Activated CD4-positive, alpha-beta T cell treated with anti-CD3 and anti-CD28 coated beads, Interleukin-10, Interleukin-2, amounts not matched to agents 100 ng/mL and 50 ng/mL, durations not matched to agents 16 hours and 8 hours (primary cell): ENCODE measurements at places on chromosomes 16 and 17.

GRCh38 chr17:50725769-50726655 lies 6.6 kb downstream of the LUC7L3 start:
- DNase-seq, result no peak

DNA sequence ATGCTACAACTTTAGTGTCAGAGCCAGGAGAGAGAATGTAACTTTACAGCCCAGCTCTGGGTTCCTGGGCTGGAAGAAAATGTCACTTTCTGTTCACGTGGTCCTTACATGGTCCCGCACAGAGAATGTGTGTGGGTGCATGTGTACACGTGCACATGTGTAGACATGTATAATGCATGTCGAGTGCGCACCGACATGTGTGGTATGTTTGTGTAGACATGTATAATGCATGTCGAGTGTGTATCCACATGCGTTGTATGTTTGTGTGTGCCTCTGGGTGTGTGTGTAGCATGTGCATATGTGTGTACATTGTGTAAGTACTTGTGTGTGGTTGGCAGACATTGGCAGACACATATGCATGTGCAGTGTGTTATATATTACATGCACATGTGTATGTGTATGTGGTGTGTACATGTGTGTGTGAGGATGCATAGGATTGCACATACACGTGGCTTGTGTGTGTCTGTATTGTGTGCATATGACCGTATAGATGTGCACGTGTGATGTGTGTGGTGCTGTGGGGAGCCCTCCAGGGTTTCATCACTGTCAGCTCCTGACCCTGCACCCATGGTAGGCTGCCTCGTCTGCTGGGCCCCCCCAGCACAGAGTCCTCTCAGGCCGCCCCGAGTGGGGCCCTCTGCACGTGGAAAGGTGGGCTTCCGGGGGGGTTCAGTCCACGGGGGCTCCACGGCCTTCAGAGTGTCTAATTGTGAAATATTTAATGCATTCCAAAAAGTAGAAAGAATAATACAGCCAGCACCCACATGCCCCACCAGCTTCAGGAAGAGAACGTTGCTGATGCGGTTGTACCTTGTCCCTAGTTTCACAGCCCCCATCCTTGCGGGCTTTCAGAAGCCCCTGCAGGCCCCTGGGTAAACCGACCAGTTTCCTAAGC lies 214.2 kb upstream of the GSE1 start:
- DNase-seq, result no peak

DNA sequence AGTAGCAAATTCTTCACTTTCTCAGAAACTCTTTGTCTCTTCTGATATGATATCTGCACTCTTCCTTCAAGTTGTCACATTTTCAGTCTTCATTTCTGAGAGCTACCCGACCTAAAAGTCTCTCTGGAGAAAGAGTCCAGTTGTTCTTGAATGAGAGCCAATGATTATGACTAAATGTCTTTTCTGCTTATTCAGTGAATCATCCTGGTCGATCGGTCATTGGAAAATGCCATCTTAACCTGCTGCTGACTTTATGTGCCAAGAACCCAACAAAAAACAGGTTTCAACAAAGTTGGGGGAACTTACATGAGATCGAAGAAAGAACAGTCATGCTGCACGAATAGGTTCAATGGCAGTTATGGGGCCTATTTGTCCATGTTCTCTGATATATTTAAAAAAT lies 15.9 kb downstream of the SOX9 start:
- DNase-seq, result no peak

GRCh38 chr16:67648764-67649407 lies 3.9 kb downstream of the CARMIL2 start:
- DNase-seq, result no peak

GRCh38 chr16:14452066-14452465 lies 178.0 kb downstream of the PARN start:
- DNase-seq, result no peak

- peak; percentile 41 for DNase-seq
Measured at GRCh38 chr17:57880086-57880456, 30.2 kb upstream of the MRPS23 start.

GRCh38 chr16:339680-340079 lies 12.8 kb downstream of the AXIN1 start:
- no peak for DNase-seq

DNA sequence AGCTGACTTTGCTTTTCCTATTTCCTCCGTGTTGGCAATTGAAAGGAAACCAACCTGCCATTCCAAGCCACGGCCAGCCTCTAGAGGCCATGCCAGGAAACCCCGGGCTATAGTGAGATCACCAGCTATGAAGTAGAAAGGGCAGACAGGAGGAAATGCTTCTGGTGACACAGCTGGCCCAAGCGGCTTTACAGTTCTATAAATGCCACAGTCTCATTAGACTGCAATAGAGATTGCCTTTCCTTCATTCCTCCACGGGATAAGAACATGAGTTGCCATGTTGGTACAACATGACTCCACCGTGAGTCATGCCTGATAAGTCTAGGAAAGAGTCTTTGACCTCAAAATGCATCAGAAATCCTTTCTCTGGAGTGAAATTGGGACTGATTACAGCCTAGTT lies 384.9 kb downstream of the GRIN2A start:
- DNase-seq, result no peak

- no peak for DNase-seq
Measured at GRCh38 chr17:5902181-5903140, 167.7 kb upstream of the WSCD1 start.

DNA sequence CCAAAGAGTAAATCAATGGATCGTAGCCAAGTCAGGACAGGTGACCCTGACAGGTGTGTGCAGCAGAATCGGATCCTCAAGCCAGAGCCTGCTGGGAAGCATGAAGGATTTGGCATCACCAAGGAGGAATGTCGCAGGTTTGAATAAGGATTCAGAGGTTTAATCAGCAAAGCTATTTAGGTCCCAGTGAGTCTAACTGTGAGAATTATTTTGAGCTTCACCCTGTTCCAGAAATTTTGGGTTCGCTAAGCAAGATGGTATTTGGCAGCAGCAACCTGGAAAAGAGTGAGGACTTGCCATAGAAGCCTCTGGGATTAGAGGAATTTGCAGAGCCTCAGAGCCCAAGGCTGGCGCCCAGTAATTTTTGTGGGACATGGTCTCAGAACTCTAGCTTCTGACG lies 173.0 kb downstream of the CCDC182 start:
- no peak for DNase-seq

DNA sequence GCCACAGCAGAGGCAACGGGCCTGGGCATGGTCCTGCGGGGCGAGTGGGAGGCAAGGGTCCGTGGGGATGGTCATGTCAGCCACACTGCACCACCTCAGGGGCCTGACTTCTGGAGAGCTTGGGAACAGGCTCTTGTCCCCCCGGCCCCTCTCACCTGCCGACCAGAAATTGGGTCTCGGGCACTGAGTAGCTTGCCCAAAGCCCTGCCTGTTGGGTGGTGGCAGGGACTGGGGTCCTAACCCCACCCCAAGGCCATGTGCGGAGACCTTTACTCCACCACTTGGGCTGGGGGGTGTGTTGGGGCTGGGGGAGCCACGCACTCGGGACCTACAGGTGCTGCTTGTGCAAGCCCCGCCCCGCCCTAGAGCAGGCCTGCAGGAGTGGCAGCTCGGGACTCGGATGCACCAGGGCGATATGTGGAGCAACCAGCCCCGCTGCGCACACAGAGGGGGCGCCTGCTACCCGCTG lies 24.2 kb upstream of the CHMP6 start:
- DNase-seq, result no peak

GRCh38 chr17:74123350-74123749 lies 80.1 kb upstream of the RPL38 start:
- no peak for DNase-seq

DNA sequence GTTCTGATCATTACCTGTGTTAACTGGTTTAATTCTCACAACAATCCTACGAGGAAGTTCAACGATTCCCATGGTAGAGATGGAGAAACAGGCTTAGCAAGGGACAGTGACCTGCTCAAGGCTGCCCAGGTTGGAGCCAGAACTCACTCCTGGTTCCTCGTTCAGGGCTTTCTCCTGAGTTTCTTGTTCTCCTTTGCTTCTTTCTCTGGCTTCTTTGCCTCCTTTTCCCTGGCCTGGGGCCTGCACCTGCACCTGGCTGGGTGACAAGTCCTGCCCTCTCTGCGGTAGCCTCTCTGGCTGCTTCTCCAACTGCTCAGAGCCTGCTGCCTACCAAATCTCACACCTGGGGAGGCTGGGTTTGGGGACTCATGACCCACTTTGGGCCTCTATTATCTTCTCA lies 2.8 kb downstream of the CCL22 start:
- no peak for DNase-seq

DNA sequence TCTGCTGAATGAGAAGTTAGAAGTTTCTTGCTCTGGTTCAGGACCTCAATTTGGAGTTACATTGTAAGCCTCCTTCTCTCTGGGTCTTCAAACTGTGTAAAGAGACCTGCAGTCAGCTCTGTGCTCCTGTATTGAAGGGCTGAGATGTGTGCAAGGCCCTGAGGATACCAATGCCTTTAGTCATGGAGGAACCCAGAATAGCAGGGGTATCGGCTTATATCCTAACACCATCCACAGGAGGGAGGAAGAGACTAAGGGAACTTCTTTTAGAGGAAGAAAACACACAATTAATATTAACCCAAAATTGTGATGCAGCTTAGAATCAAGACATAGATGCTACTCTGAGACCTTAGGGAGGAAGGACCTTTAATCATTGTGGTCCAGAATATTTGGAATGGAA lies 36.5 kb downstream of the GLP2R start:
- no peak for DNase-seq

- DNase-seq, result no peak
Measured at GRCh38 chr16:10637337-10638037, 57.1 kb upstream of the EMP2 start.

- no peak for DNase-seq
Measured at GRCh38 chr16:69114976-69115355, 9.5 kb downstream of the HAS3 start.

GRCh38 chr17:21174186-21174585 lies 39.8 kb downstream of the TMEM11 start:
- DNase-seq, result no peak

DNA sequence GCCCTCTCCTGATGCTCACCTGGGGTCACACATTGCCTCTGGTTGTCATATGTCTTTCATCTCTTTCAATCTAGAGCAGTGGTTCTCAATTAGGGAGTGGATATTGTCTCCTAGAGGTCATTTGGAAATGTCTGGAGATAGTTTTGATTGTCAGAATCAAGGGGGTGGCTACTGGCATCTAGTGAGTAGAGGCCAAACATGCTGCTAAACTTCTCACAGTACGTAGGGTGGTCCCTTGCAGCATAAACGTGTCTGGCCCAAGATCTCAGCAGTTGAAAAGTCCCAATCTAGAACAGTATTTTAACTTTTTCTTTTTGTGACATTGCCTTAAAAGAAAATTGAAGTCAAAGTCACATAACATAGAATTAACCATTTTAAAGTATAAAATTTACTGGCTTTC lies 30.5 kb upstream of the SLC5A10 start:
- DNase-seq, result no peak

- no peak for DNase-seq
Measured at GRCh38 chr16:67419931-67420330, 3.7 kb upstream of the ZDHHC1 start.

GRCh38 chr17:83185023-83186002 lies 105.9 kb downstream of the METRNL start:
- no peak for DNase-seq

DNA sequence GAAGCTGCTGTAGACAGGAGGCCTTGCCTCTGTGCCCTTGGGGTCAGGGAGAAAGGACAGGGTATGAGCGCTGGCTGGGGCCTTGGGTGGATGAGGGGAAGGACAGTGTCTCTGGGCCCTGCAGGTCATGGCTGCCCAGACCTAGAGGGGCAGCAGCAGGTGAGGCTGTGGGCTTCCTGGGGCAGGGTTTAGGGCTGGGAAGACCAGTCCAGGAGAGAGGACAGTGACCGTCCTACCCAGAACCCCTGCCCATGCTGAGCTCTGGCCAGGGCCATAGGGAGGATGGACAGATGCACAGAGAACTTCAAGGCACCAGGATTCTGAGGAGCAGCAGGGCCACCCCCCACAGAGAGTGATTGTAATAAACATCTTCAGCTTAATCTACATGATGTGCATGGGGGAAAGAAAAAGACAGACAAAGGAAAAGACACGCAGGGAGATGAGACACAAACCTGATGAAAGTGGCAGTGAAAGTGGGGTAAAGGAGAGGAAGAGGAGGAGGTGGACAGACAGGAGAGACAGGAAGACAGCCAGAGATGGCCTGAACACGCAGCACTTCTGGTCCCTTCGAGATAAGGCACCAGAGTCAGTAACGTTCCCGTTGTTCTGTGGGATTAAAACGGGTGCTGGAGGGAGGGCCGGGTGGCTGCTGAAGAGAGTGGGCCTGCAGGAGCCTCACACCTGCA lies 17.5 kb downstream of the FLOT2 start:
- DNase-seq, result no peak
